ENCODE measurements at places on chromosomes 11 and 22.

DNA sequence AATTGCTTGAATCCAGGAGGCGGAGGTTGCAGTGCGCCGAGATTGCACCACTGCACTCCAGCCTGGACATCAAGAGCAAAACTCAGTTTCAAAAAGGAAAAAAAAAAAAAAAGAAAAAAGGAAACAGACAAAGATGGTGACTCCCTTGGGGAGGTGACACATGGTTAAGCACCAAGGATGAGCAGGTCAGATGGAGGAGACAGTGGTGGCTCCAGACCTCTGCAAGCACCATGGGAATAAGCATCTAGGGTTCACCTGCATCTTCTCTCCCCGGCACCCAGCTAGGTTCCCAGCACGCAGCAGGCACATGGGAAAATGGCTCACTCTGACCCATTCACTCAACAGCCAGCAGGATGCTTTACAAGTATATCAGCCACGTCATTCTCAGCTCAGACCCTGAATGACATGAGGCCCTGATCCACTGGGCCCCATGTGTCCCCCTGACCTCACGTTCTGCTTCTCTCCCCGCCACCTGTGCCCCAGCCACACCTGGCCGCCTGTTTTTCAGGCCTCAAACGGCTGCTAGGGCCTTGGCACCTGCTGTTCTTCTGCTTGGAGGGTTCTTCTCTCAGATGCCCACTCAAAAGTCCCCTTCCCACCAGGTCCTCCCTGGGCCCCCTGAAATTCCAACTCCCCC, 24.2 kb downstream of the A4GALT start:
- no peak for DNase-seq

DNA sequence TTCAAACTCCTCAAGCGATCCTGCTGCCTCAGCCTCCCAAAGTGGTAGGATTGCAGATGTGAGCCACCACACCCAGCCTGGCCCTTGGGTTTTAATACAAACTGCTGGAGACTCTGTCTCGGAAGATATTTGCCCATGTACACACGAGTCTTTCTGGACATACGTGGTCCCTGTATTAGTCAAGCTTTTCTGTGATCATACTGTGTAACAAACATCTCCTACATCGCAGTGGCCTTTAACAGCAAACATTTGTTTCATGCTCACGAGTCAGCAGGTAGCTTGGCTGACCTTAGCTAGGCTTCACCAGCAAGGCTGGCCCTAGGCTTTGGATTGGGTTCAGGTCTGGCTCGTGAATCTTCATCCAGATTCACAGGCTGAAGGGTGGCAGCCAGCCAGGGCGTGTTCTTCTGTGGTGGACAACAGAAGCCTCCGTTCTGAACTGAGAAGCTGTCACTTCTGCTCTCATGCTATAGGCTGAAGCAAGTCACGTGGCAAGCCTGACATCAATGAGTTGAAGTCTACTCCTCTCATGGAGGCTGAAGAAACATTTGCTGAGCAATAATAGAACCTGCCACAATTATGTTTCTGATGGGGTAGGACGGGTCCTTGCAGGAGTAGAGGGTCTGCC, 8.8 kb downstream of the KIAA1671 start:
- no peak for DNase-seq

DNA sequence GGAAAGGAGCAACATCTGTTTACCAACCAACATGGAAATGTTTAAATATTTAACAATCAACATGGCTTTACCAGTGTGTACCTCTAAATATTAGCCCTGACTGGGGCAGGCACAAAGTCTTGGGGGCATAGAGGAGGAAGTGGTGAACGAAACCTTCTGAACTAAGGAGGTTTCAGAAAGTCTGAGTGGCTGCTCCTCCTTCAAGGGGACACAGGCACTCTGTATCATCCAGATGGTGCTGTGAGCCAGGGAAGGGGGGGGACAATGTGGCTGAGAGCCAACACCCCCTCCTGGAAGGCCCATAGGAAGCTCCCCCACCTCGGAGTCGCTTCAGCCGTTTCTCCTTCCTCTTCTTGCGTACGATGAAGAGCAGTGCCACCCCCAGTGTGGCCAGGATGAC, 107.7 kb downstream of the CEP164 start:
- no peak for DNase-seq

GRCh38 chr22:28918550-28919271, 35.3 kb downstream of the ZNRF3 start:
- no peak for DNase-seq

- DNase-seq, result no peak
Observed at GRCh38 chr22:25109878-25110595, 89.6 kb upstream of the CRYBB3 start.

DNA sequence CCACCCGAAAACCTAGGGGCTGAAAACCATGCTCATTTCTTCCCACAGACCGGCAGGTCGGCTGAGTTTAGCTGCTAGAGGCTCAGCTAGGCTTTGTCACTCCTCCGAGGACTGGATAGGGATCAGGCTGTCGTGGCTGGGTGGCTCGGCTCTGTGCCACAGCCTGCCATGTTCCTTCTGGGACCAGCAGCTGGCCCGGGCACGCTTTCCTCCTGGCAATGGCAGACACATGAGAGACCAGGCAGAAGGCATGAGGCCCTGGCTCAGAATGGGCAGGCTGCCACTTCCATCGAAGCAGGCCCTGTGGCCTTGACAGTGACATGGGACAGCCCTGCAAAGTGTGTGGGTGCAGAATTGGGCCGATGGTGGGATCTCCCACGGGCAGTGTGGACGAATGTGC, 20.9 kb downstream of the PARVG start:
- DNase-seq, result no peak

DNA sequence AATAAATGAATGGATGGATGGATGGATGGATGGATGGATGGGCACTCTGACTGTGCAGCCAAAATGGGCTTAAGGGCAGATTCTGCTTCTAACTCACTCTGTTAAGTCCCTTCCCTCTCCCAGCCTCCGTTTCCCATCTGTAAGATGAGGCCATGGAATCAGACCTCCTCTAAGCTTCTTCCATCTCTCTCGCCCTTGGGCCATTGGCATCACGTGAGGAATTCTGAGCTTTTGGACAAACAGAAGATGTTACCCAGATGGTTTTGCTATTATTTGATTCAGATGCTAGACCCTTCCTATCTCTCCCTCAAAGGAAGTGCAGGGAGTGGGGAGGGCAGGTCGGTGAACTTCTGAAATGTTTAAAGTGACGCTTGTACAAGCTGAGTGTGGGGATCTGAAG, 4.0 kb upstream of the CYTH4 start:
- no peak for DNase-seq

GRCh38 chr11:63503492-63503891, 2.4 kb upstream of the LGALS12 start:
- DNase-seq, result no peak

GRCh38 chr11:116500026-116500946, 272.5 kb downstream of the BUD13 start:
- DNase-seq, result no peak

- no peak for DNase-seq
Observed at GRCh38 chr11:55503449-55503848, 50.8 kb upstream of the OR4C15 start.

DNA sequence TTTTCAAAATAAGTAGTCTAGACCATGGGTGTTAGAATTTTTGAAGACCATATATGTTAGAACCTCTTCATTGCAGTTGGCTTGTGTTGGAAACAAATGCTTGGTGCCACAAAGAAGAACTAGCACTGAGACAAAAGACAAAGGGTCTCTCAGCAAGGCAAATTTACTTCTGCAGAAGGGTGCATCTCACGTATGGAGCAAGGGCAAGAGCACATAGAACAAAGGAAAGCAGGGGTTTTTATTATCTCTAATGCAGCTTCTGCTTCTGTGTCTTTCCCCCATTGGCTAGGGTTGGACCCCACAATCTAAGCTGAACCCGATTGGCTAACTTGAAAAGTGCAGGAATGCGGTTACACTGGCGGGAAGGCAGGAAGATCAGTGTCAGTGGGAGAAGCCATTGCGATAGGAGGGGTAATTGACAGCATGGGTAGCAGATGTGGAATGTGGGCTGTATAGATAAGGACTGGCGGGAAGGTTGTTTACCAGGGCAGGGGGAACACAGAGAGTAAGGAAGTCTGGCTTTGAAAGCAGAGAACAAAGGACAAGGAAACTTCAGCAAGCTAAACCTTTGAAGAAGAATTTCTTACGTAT, 9.2 kb upstream of the RBMXL2 start:
- DNase-seq, result no peak

DNA sequence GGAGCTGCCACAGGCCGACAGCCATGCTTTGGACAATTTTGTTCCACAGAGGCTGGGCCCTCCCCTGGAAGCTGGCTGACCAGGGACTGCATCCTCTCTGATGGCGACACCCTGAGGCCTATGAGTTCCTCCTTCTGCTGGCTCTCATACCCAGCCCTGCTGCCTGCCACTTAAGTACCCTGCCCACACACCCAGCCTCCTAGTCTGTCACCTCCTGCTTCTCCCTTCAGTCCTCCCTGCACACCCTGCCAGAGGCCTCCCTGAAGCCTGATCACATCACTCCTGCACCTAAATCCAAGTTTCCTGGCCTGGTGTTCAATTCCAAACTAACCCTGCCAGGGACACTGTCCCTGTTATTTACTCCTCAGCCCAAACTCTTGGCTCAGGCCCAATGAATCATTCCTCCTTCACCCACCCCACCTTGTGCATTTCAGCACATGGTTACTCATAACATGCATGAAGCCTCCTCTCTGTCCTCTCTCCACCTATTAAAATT, 136.7 kb upstream of the NECTIN1 start:
- DNase-seq, result no peak

DNA sequence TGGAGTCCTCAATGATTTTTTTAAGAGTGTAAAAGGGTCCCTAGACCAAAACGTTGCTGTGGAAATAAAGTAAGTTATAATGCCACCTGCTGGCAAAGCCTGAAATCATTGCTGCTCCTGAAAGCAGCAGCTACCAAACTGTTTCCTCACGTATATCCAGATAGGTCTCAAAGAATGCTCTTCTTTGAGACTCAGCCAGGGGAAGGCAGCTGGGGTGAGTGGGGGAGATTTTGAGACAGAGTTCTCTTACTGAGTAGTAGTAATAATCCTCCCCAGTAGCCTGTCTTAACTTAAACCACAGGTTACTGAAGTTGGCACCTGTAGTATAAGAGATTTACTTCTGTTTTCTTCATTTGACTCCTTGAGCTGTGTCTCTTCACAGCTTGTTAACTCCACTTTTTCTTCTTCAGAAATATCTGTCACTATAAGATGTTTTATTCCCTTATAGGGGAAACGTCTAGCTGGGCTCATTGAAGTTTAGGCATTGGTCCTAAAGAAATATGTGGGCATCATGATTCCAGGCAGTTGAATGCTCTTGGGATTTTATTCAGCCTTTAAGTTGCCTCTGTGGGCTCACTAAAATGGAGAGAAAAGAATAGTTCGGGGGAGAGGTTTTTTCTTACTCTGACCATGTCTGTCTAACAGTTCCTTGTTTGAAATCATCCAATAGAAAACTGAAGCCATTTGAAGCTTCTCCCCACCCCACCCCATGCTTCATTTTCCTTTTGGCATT, 77.9 kb downstream of the BTBD10 start:
- no peak for DNase-seq

DNA sequence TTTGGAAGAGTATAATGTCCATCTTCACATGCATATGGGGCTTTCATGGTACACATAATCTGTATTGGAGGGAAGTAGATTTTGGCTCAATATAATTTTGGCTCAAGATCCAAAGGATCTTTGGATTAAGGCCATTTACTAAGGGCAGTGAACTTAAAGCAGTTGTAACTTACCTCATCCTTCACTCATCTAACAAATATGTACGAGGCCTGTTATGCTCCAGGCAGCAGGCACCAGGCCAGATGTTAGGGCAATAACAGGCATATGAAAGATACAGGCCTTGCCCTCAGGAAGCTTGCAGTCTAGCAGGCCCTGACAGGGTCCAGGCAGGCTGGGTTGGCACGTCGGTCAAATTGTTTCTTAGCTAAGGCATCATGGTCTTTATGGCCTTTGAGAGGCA, 44.6 kb downstream of the LIF start:
- DNase-seq, result no peak

- DNase-seq, result no peak
Observed at GRCh38 chr22:37019309-37020191, at the start of the genes MPST and TST. TSS of gene MPST (plus strand) at chr22:37019742. CDS start at chr22:37019837, 95 bp downstream. TSS of gene TST (minus strand) at chr22:37019447. CDS start at chr22:37018732, 715 bp downstream.

DNA sequence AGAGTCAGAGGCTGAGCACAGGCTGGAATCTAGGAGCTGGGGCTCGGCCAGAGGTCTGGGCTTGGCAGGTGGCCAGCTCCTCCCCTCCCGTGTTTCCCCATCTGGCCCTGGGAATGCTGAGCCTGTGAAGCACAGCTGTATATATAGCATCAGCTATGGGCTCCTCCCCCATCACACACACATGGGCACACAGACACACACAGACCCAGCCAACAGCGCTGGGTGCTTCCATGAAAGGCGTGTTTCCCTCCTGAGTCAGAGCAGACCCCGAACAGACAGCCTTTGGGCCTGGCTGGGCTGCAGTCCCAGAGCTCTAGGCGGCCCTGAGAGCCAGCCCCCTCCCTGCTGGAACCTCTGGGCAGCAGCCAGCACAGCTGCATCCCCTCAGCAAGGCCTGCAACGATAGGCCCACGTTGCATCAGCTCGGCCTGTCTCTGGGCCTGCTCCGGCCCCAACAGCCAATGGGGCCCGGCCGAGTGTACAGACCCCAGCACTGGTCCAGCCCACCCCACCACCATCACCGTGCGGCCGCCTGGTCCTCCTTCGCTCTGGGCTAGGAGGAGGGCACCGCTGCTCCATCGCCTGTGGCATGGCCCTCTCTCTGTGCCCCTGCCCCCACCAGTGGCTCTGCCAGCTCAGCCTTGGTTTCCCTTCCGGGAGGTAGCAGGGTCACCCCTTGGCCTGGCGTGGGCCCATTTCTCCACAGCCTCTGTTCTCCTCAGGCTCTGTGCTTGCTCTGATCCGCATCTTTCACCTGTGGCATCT, 7.6 kb upstream of the SERPINH1 start:
- DNase-seq, result no peak

DNA sequence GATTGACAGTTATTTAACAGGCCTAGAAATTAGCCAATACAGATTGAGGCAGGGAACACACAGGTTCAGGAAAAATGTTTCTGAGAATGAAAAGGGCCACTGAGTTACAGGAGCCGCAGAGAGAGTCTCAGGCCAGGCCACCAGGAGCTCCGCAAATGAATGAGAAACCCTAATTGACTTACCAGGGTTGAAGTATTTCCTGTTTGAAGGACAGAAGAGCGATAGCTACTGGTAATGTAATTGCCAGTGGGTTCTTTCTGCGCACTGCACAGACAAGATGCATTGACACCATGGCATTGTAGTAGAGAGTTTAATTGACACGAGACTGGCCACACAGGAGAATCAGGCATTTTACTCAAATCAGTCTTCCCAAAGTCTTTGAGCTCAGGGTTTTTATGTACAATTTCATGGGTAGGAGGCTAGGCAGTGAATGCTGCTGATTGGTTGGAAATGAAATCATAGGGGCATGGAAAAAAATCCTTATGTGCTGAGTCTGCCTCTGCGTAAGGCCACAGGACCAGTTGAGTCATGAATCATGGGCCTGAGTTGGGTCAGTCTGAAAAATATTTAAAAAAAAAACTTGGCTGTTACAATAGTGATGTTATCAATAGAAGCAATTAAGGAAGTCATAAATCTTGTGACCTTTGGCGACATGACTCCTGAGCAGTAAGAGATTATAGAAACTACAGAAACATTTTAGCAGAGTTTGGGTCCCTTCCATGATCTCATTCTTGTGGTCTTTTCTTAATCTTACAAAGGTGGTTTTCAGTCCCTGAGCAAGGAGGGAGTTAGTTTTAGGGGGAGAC, 203.8 kb downstream of the CASP12 start:
- DNase-seq, result no peak

GRCh38 chr11:27514076-27514475, 7.5 kb upstream of the LIN7C start:
- DNase-seq, result no peak

Measured in effector CD8-positive, alpha-beta T cell (primary cell).